Kasumi-1 (cell line): ENCODE measurements at places on chromosomes 6 and 20.
A peak's percentile ranks its signal among the peaks of the same experiment; 100 is the strongest.

- no peak for DNase-seq
Measured at GRCh38 chr6:4191271-4191721, 55.9 kb upstream of the ECI2 start.

DNA sequence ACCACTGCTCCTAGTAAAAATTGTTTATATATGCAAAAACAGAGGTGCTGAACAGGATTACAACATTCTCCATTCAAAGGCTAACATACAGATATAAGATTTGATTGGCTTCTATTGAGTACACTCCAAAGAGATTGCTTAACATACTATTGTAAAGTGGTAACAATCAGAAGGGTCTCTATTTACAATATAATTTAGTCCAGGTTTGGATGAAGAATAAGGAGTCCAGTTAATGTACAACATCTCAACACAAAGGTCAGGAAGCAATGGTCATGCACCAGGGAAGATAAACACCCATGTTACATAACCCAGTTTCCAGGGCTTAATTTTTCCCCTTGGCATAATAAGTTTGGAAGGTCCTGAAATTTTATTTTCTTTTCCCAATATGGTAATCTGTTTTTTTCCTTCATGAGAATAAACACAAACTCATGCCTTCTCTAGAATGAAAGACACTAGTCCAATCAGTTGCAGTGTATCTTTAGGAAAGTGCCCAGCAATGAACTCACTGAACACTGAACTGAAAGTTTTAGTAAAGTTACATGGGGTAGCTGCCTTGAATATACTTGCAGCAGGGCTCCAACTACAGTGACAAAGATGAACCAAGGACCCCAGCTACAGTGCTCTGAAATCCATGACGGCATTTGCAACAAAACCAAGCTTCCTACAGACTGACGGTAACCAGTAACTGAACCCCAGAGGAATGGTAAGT, 255.3 kb upstream of the GJE1 start:
- no peak for DNase-seq

- no peak for DNase-seq
Measured at GRCh38 chr20:48571949-48572847, 255.6 kb downstream of the PREX1 start.

DNA sequence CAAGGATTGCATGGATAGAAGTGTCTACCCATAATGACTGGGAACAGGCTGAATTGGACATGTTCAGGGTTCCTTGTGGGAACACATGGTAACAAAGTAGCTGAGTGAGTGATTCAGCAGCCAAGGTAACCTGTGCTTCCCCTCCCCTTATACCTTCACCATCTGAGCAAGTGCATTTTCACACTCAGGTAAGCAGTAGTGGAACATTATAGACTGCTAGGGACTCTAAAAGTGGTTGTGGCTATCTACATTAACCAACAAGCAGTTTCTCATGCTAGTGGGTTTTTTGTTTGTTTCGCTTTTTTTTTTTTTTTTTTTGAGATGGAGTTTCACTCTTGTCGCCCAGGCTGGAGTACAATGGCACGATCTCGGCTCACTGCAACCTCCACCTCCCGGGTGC, 41.4 kb downstream of the KIZ start:
- DNase-seq: peak; percentile 69

DNA sequence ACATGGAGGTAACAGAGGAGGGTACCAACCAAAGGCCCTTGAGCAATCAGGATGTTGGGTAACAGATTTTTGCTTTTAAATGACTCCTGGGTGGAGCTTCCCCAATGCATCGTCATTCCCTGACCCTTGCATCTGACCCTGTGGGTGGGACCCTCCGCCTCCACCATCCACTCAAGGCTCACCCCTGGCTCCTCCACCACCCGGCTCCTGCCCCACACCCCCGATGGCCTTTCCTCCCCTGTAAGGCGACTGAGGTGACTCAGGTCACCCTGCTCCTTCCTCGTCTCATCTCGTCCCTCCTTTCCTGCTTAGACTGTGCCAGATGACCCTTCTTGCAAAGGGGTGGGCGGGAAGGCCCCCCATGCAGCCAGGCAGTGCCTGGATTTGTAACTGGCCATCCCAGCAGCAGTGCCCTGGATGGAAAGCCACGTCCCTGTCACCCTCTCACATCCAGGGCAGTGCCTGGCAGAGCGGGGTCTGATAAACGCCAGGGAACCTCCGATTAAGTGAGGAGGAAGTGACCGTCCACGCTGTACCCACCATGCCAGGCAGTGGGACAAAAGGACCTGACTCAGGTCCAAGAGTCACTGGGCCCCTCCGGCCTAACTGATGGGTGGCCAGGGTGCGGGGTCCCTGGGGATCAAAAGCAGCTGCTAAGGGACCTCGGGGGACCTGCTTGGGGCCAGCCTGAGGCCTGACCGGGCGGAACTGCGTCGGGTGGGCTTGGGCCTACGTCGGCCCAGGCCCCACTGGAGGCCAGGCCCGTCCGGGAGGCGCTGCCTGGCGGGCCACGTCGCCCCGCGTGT, 624 bp upstream of the NPEPL1 start:
- DNase-seq: no peak

- no peak for DNase-seq
Measured at GRCh38 chr6:47258724-47259347, 50.9 kb downstream of the TNFRSF21 start.

DNA sequence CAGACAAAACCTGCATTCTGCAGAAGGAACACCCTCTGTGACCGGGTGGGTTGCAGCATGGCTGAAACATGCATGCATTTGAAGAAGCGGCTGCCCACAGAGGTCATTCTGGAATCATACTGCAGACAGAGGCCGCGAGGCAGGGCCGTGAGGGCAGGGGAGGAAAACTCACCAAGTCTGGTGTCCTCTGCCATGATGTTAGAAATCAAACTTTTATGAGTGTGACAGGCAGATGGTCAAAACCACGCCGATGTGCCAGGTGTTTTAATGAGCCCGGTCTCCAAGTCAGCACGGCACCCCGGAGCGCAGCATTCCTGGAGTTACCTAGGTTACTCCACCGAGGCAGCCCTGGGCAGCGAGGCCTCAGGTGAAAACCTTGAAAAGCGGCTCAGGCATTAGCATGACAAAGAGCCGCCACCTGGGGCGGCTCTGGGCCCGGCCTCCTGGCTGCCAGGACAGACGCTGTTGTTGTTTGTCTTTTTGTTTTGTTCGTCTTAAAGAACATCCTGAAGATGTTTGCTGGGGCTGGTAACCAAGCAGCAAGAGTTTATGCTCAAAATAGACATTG, 255.6 kb downstream of the ERMARD start:
- no peak for DNase-seq
